ENCODE measurements at places on chromosomes 1 and 21. TPM values are rescaled to one million over a fixed set of nuclear protein-coding genes. Genes with fewer than 3 reads are reported as not detected.
A peak's percentile ranks its signal among the peaks of the same experiment; 100 is the strongest.

DNA sequence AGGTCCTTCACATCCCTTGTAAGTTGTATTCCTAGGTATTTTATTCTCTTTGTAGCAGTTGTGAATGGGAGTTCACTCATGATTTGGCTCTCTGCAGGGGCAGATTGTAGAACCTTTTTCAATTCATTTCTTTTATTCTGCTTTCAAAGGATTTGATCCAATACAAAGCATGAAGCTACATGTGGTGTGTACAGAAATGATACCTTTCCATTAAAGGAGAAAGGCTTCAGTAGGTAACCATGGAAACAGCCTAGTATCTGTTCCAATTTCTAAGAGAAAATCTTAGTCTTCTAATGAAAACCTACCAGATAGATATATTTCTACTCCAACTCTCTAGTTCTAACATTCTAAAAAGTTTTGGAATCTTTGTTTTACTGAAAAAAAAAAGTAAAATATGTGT is 105.0 kb downstream of the SYT14 start:
- DNase-seq: no peak

- no peak for DNase-seq
Measured at GRCh38 chr1:209858561-209859103, 30.9 kb downstream of the UTP25 start.

- peak; percentile 34 for DNase-seq
Measured at GRCh38 chr1:40312238-40313205, 4.6 kb downstream of the COL9A2 start.

DNA sequence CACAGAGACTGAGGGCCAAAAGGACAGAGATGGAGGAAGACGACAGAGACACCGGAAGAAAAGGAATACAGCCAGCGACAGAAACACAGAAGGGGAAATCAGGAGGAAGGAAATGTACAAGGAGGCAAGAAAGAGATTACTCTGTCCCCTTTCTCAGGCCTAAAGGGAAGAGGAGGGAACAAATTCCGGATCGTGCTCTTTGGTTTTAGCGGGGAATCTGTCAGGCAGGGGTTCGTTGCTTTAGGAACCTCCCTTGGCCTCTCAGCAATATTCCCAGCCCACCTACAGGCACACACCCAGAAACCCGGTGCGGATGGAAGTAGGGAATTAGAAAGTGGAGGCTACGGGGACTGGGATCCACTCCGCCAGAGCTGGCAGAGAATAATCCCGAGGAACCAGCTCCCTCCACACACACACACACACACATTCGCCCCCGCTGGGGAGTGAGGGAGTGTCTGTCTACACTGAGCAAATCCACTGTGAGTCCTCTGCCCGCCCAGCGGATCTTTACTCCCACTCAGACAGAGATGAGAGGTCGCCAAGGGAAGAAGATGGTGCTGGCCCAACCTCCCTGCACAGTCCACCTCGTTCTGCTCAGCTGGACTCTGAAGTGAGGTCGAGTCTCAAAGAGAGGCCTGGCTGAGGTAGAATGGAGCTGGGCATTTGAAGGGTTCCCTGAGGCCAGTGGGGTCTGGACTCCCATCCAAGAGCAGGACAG is 5.7 kb downstream of the TAL1 start:
- DNase-seq: no peak

GRCh38 chr21:33026443-33026858 is 716 bp downstream of the OLIG2 start:
- no peak for DNase-seq

PANK4 gene
- total RNA-seq: 27.5 TPM

FAM177B gene
- not detected for total RNA-seq

- DNase-seq: peak; percentile 72
Measured at GRCh38 chr1:56709269-56709880, 64.3 kb downstream of the PRKAA2 start.

GRCh38 chr21:19350286-19350685 is 946.7 kb upstream of the TMPRSS15 start:
- no peak for DNase-seq

ESRRG gene
- total RNA-seq: 0.16 TPM

DNALI1 gene
- 35.9 TPM for total RNA-seq

PROK1 gene
- total RNA-seq: not detected

DNA sequence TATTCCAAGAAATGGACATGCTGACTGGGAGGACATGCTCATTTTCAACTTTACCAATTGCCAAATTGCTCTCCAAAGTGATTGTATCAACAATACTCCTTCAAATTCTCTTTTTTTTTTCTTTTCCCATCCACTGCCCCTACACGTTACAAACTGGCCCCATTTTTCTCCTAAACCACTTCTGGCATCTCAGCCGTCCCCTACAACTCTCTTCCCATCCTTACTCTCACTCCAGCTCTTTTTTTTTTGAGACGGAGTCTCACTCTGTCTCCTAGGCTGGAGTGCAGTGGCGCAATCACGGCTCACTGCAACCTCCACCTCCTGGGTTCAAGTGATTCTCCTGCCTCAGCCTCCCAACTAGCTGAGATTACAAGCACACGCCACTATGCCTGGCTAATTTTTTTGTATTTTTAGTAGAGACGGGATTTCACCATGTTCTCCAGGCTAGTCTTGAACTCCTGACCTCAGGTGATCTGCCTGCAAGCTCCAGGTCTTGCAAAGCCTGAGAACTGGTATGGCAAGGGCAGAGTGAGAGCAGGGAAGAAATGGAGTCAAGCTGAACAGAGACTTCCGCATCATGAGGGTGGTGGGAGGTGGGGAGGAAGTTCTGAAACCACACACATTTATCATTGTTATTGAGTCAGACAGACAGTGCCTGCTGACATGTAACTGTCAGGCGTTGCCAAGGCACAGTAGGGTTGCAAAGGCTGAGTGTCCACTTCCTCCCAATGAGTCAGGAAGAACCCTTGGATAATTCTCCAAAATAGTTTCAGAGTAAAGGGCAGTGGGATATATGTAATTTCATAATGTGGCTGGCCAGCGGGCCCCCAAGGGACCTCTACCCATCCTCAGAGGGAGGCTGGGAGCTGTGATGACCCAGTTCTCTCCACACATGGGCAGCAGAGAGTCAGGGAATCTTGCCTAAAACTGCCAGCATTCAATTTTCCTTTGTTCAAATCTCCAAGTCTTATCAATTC is 17.4 kb downstream of the CELA3A start:
- peak; percentile 73 for DNase-seq

GRCh38 chr1:208807446-208808127 is 563.4 kb upstream of the PLXNA2 start:
- peak; percentile 74 for DNase-seq

DNA sequence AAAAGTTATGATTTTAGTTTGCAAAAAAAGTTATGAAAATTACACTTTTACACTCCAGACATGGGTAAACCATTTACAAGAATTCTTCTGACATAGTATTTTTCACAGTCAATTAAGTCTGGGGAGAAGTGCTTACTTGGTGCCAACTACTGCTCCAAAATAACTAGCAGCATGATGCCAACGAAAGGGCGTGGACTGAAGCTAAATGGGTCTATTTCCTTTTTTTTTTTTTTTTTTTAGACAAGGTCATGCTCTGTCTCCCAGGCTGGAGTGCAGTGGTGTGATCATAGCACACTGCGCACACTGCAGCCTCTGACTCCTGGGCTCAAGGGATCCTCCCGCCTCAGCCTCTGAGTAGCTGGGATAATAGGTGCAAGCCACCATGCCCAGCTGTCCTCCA is 43.2 kb downstream of the FMO4 start:
- DNase-seq: no peak

DNA sequence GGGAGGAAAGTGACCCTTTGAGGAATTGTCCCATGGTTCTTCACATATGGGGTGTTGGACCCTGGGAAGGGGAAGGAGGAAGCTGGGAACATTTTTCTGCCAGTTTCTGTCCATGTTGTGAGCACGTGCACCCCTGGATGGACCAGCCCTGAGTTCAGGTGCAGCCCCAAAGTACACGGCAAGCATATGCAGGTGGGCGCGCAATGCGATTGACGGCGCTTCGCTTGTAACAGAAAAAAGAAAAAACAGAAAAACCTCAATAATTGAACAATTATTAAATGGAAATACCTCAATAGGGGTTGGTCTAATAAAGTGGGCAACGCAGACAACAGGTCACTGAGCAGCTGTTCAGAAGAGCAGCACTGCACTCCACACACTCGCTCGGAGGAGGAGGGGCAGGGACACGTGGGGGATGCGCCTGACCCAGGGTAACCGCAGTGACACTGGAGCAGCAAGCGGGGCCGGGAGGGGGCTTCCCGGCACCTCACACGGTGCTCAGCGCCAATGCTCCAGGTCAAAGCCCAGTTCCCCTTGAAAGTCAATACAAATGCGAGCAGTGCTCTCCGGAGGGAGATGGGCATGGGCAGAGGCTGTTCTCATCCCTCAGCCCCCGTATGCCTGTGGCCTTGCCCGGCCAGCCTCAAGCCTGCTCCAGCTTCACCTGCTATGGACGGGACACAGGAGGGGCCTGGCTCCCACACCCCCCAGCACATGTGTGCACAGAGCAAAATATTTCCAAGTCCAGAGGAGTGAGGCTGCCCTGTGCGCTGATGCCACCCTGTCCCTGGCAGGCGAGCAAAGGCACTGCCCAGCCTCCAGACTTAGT is 6.6 kb upstream of the ACTRT2 start:
- no peak for DNase-seq

DNA sequence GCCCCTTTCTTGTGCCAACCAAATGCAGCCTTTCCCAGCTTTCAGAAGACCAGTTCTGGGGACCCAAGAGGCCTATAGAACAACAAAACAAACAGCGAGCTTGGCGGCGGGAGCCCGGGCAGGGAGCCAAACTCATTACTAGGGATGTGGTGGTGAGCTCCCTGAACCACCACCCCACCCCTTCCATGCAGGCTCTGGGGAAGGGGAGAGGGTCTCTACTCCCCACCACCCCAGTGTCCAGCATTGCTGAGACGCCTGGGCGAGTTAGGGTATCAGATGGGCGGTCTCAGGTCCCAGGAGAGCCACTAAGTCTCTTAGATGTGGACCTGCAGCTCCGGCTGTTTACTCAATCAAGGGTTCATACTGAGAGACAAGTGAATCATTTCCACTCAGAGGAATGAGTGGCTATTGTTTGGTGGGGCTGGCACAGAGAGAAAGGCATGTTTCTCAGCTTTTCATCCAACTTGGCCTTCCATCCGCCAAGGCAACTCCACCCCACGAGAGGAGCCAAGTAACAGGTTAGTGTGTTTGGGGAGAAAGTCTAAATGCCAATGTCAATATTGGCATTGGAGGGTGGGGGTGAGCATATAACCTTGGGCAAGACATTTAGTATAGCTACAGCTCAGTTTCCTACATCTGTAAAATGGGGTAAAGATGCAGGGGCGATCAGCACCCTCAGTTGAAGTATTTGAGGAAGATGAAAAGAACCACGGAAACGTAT is 40.9 kb downstream of the PLXNA2 start:
- DNase-seq: peak; percentile 29

OR2M3 gene
- total RNA-seq: not detected

- DNase-seq: no peak
Measured at GRCh38 chr1:31651089-31651420, 6.4 kb upstream of the PEF1 start.

DNA sequence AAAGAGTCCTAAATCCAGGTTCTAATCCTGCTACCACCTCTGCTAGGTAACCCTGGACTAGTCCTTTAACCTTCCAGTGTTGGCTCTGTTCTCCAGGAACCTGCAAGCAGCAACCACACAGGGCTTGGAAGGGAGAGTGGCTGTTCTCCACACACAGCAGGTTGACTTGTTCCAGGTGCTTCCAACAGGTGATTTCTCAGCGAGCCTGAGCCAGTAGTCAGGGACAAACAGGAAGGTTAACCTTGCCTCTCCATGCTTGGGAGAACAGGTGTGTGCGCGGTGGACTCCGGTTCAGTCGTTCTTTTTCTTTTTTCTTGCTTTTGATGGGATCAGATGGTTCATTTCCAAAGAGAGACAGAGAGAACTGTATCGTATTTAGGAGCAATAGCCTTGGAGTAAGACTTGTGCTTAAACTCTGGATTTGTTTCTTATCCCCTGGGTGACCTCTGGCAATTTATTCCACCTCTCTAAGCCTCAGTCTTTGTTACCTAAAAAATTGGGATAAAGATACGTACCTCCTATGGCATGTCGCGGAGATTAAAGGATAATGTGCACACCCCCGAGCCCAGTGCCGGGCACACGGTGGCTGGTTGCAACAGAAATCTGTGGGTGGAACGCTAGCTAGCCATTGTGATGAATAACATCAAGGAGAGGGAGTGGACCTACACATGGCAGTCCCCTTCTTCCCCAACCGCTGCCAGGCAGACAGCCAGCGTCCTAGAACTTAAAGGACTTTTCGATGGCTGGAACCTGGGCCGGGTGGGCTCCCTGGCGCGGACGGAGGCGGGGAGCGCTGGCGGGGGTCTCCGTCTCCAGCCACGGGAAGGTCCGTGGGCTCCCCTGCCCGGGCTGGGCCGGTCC is 583 bp upstream of the CACHD1 start:
- DNase-seq: no peak

- peak; percentile 74 for DNase-seq
Measured at GRCh38 chr1:55749975-55750627, 534.9 kb upstream of the USP24 start.

PEX19 gene
- total RNA-seq: 67.5 TPM

CCDC27 gene
- not detected for total RNA-seq

- DNase-seq: no peak
Measured at GRCh38 chr1:27153549-27153886, 1.4 kb downstream of the SLC9A1 start.

GRCh38 chr1:179310291-179310690 is 16.7 kb downstream of the SOAT1 start:
- DNase-seq: peak; percentile 17

DNA sequence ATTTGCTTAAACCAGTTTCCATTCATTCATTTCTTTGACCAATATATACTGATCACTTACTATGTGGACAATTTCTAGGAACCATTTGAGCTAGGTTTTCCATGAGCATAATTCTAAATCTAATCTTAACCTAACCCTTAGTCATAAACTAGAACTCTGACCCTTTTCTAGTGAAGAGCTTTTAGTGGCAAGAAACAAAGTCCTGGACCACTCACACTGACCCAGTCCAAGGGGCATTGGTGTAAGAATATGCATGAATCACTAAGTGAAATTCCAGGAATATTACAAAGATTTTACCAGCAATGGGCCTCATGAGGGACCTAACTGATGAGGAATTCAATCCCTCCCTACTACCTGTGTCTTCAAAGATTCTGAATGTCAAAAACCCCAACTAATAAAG is 40.6 kb upstream of the SLC2A1 start:
- DNase-seq: no peak

- DNase-seq: no peak
Measured at GRCh38 chr1:172323686-172324085, 96.8 kb upstream of the C1orf105 start.

Measured in myocyte (in vitro differentiated cells).